ENCODE measurements at places on chromosomes 5 and 9. TPM values are rescaled to one million over a fixed set of nuclear protein-coding genes. Genes with fewer than 3 reads are reported as not detected.

The CSNK1G3 gene
- 43.3 TPM for total RNA-seq

The SCGB3A1 gene
- not detected for total RNA-seq

The NCS1 gene
- total RNA-seq, result 67.8 TPM

DNA sequence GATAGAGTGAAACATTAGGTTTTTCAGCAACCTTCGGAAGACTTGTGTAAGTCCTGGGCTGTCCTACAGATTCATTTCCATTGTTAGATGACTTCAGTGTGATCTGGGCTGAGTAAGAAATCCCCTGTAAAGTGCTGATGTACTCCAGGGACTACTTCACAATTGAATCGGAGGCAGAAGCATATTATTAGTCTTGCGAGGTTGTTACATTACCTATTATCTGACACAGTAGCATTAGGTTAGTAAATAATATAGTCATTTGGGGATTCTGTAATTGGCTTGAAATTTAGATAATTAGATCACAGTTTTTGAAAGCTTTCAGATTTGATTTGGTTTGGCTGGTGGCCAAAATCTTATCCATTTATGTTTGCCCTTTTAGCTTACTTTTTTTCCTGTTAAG, 62.4 kb downstream of the DMRT1 start:
- DNase-seq, result no peak

DNA sequence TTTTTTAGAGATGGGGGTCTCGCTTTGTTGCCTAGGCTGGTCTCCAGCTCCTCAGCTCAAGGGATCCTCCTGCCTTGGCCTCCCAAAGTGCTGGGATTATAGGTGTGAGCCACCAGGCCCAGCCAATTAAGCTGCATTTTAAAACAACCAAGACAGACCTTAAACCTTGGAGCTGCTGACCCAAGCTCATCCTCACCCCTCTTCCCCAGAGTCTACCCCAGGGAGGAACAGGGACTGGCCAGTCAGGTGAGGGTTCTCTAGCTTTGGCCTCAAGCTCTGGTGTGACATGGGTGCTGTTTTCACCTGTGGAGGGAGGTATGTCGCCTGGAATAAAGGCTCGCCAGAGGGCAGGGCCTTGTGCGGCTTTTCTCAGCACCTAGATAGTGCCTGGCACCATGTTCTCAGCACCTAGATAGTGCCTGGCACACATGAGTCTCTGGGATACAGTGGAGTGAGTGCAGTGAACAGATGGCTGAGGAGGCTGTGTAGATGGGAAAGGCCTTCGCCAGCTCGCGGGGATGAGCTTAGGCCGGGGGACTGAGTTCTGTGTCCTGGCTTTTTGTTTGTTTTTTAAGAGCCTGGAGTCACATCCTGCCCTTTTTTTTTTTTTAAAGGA, 7.4 kb downstream of the CDK9 start:
- DNase-seq, result no peak

DNA sequence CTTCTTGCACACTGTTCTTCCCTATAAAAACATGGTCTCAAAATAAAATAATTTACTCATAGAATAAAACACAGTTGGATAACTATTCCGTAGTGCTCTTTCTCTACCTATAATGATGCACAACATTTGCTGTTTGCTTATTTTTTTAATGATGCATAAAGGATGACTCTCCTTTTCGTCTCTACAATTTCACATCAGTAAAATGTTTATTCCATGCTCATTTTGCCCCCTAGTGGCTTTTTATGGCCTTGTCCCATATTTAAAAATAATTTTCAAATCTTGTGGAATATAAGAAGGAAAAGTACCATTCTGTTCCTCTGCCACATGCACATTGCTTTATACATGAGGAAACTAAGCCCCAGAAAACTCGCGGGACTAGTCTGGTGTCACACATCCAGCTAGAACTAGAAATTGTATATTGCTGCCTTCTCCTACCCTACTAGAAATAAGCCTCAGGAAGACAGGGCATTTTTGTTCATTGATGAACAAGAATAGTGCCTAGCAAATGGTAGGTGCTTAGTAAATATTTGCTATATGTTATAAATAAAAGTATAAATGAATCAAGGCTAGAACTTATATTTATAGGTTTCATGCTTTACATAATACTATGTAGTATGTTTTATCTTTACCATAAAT, 12.7 kb downstream of the KCTD16 start:
- no peak for DNase-seq

The ANKRD31 gene
- 0.39 TPM for total RNA-seq

GRCh38 chr5:60843386-60843935, 608 bp downstream of the ELOVL7 start:
- DNase-seq, result peak; percentile 1

The RECK gene
- 9.5 TPM for total RNA-seq

GRCh38 chr5:36444582-36445418, 143.1 kb upstream of the RANBP3L start:
- DNase-seq, result no peak

The PAEP gene
- total RNA-seq, result not detected

DNA sequence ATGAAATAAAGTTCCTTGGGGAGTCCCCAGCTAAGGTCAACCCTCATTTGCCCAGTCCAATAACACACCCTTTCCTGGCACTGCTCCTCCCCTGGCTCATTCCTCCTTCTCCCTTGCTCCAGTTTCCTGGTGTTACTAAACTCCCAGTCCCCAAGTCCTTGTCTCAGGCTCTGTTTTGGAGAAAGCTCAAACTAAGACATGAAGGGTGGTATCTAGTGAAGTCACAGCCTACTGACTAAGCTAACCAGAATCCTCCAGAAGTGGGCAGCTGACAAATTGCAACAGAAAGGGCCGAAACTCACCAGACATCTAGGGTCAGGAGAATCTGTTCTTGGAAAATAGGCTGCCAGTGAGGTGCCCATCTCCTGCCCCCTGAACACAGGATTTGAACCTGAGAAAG, 118.7 kb upstream of the NEK6 start:
- no peak for DNase-seq

DNA sequence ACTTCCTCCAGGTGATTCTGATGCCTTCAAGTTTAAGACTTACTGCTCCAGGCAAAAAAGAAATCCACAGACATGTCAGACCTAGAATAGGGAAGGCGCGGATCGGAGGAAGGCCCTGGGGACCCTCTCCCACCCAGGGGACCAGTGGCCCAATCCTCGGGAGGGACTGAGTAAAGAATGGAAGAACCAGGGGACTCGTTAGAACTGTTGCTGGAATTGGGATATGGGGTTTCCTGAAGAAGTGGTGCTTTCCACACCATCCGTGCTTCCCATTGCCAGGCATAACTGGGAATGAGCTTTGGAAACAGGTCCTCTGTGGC, 63.8 kb upstream of the SLC25A51 start:
- DNase-seq, result no peak

The GBGT1 gene
- total RNA-seq, result 12.9 TPM

The IL4 gene
- total RNA-seq, result not detected

- no peak for DNase-seq
Observed at GRCh38 chr5:112068593-112068992, 311.6 kb upstream of the NREP start.

The SPATA31C1 gene
- 1.4 TPM for total RNA-seq

- DNase-seq, result no peak
Observed at GRCh38 chr5:32315221-32316014, 2.7 kb upstream of the MTMR12 start.

GRCh38 chr5:98763001-98763630, 10.3 kb upstream of the RGMB start:
- DNase-seq, result no peak

GRCh38 chr9:23941051-23941450, 115.0 kb upstream of the ELAVL2 start:
- DNase-seq, result no peak

- no peak for DNase-seq
Observed at GRCh38 chr5:112407240-112407639, 11.8 kb downstream of the EPB41L4A start.

DNA sequence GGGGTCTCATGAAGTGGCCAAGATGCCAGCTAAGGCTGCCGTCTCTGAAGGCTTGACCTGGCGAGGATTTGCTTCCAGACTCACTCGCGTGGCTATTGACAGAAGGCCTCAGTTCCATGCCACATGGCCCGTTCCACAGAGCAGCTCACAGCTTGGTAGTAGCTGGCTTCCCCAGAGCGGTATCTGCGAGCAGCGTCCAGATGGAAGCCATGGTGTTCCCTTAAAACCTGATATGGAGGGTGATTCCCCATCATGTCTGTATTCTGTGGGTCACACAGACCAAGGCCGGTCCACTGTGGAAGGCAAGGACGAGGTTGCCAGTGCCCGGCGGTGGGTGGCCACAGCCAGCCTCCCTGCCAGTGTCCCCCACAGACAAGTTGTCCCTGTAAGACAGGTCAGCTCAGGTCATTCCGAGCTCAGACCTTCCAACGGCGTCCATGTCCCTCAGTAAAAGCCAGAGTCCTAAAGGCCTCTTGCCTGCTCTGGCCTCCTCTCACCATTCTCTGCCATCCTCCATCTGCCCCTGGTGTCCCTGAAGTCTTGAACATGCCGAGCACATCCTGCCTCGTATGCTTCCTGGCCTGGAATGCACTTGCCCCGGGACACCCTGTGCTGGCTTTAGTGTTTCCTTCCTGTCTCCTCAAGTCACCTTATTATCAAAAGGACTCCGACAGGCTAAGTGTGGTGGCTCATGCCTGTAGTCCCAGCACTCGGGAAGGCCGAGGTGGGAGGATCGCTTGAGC, 61.3 kb upstream of the LRRTM2 start:
- no peak for DNase-seq

DNA sequence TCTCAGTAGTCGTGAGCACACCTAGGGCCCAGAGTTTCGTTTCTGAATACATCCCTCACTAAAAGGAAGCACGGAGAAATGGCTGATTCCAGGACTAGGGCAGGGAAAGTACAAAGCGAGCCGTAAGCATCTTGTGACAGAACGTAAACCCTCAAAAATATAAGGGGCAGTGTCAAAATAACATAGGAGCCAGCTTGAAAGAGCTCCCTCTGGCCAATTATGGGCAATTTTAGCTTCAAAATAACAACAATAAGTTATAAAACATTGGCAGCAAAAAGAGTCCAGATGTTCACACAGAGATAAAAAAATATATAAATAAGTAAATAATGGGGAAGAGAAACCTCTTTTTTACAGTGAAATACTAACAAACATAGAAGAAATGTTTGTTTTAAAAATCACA, 18.5 kb upstream of the GLIS3 start:
- no peak for DNase-seq

GRCh38 chr5:155053501-155053900, 39.9 kb downstream of the KIF4B start:
- DNase-seq, result no peak

DNA sequence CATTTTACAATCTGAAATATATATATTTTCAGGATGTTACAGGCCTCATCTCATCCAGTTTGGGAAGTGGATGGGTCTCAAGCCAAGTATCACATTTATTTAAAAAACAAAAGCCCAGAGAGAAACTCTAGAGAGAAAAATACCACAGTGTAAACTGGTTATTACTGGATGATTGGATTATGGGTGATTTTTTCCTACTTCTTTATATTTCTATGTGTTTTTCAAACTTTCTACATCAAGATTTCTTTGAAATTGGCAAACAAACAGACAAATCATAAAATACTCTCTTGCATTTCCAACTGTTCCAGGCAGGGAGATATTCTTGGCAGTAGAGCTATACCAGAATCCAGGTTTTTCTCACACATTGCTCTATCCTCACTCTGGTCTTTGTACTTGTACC, 116.0 kb upstream of the SMIM23 start:
- no peak for DNase-seq

The DIMT1 gene
- 34.5 TPM for total RNA-seq

DNA sequence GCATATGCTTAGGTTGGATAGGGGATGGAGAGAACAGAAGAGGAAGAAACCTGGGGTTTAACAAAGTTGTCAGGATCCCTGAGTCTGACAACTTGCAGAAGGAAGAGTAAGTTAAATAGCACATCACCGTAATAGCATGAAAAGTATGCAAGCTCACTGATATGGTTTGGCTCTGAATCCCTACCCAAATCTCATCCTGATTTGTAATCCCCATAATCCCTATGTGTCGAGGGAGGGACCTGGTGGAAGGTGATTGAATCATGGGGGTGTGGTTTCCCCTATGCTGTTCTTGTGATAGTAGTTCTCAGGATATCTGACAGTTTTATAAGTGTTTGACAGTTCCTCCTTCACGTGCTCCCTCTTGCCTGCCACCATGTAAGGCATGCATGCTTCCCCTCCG, 193.3 kb downstream of the PSAT1 start:
- DNase-seq, result no peak

DNA sequence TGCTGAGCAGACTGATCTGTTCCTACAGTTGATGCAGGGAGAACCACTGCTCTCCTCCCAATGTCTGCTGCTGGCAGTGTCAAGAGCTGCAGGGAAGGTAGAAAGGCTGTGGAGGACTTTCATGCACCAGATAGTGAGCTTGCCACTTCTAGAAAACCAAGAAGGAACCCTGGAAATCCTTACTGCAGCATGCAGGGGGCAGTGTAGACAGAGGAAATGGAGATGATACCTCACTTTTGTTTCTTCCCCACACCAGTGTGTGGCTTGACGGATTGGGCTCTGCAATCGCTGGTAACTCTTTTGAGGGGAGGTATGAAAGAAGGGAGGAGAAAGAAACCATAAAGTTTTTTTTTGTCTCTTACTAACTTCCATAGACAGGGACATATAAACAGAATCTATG, 480.7 kb downstream of the DMAC1 start:
- DNase-seq, result no peak

The SPATA31D4 gene
- total RNA-seq, result not detected
